ENCODE measurements at places on chromosomes 16 and 17.
A peak's percentile ranks its signal among the peaks of the same experiment; 100 is the strongest.

GRCh38 chr17:40041196-40041595 is 13.0 kb downstream of the MED24 start:
- no peak for DNase-seq

DNA sequence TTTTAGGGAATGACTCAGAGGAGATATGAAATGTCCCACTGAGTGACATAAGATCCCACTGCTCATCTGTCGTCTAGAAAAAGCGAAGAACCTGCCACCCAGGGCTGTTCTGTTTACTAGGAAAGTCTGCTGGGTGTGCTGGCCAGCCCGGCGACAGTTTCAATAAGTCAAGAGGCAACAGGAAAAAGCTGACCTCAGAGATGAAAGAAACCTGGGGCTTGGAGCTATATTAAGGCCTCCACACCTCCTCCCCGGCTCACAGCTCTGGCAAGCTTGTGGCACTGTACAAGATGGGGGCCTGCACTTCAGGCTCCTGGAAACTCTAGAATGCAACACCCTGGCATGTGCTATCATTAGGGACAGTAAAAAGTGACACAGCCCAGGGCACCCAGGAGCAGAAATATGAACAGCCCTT is 10.6 kb downstream of the ZFHX3 start:
- DNase-seq: peak; percentile 57

- no peak for DNase-seq
These were observed 581.5 kb upstream of the CA10 start for GRCh38 chr17:52740006-52740405.

DNA sequence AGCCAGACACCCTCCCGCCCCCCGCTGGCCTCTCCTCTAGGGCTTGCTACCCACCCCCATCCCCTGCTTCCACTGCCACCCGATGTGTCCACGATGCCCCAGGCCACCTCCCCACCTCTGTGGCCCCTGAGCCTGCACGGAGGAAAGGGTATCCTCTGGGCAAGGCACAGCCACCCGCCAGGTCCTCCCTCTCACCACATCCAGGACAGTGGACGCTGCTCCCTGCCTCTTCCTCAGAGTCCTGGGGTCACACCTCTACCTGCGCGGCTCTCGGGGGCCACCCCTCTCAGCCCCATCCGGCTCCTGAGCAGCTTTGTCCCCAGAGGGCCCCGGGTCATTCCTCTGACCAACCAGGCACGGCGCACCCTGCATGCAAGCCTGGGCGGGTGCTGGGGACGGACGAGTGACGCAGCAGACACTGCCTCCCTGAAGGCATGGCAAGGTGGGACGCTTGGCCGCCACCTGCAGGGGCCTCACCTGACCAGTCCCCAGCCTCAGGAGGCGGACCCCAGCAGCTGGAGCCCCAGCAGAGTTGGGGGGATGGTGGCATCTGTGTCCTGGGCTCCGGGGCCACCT is 24.8 kb downstream of the FLYWCH1 start:
- no peak for DNase-seq

- DNase-seq: no peak
These were observed 40.6 kb downstream of the SNX11 start for GRCh38 chr17:48148029-48148770.

- no peak for DNase-seq
These were observed 29.3 kb downstream of the DYNLRB2 start for GRCh38 chr16:80570106-80570478.

GRCh38 chr17:33057564-33057963 is 65.9 kb downstream of the SPACA3 start:
- DNase-seq: no peak

- DNase-seq: no peak
These were observed 2.9 kb downstream of the STARD3 start for GRCh38 chr17:39639566-39640458.

DNA sequence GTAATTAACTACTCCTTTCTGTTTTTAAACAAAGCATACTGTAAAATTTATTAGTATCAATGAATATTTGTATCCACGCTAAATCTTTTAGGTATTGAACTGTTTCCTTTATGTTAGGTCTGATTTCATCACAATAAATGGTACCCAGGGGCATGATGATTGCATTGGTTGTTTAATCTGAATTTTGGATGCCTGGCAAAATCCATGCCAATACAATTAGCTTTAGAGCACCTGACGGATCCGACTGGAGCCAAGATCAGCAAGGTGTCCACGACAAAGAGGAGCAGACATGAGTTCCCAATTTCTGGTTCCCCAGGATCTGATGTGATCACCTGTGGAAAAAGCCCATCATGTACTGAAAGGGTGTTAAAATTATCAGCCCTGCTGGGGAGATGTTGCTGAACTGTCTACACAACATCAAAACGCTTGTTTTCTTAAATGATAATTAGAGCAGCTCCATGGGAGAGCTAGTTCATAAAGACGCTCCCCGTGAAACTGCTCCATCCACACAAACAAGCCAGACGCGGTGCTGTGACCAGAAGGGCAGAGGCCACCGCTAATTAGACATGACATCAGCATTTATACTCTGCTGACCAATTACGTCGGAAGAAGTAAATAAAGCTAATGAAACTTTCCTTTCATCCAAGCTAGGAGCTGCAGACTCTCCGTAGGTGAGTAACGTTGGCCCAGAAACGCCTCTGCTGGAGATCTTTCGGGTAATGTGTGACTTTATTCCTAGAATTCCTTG is 151.7 kb downstream of the CPPED1 start:
- DNase-seq: no peak

DNA sequence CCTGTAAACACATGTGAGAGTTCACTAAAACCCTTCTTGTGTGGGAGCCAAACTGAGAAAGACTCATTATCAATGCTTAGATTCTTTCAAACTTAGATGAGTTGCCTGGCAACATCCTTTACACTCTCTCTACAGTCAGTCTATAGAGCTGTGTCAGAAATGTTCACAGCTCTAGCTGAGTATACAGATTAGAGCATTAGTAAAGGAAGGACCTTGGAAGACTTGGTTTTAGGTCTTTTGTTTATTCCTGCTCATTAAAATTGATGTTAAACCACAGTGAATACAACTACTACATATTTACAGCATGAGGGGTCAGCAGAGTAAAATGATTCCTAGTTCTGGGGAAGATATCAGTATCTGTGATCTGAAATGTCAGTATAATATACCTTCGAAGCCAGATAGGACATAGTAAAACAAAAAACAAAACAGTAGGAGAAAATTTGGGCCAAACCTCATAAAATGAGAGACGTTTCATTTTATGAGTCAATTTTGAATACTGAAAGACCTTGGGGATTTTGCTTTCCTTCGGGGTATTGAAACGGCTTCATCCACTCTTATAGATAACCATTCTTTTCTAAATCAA is 186.0 kb downstream of the TANC2 start:
- DNase-seq: peak; percentile 49

DNA sequence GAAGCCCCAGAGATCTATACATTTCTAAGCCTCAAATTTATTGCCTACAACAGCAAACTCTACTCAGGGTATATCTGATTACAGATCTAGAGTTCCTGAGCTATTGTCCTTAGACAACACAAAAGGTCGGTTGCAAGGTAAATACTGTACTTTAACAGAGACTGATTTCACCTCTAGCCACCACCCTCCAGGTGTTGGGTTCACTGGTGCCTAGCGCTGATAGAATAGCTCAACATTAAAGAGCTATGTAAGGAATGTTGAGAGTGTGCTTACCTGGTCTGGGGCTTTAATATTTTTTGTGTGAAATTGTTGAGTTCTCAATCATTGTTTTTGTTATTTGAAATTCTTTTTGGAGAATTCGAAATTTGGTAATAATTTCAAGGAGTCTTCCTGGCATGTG is 277.0 kb upstream of the PSMD7 start:
- DNase-seq: no peak

DNA sequence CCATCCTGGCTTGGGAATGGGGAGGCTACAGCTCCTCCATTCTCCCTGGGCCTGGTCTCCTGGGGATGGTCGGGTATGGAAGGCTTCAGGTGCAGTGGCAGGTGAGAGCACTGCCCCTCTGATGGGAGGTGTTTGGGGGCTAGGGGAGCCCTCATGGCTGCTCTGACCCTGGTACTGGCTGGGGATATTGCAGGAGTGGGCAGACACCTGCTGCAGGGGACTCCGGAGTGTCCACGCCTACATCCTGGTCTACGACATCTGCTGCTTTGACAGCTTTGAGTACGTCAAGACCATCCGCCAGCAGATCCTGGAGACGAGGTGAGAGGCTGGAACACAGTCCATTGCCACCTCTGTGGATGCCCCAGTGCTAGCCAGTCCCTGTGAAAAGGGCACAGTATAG is 8.8 kb downstream of the RASL10B start:
- no peak for DNase-seq

- DNase-seq: peak; percentile 75
These were observed at the start of gene PMP22 for GRCh38 chr17:15265131-15265530. Gene PMP22, minus strand, starts transcription at chr17:15265326. Its CDS starts 4,599 bp downstream, at chr17:15260727.

DNA sequence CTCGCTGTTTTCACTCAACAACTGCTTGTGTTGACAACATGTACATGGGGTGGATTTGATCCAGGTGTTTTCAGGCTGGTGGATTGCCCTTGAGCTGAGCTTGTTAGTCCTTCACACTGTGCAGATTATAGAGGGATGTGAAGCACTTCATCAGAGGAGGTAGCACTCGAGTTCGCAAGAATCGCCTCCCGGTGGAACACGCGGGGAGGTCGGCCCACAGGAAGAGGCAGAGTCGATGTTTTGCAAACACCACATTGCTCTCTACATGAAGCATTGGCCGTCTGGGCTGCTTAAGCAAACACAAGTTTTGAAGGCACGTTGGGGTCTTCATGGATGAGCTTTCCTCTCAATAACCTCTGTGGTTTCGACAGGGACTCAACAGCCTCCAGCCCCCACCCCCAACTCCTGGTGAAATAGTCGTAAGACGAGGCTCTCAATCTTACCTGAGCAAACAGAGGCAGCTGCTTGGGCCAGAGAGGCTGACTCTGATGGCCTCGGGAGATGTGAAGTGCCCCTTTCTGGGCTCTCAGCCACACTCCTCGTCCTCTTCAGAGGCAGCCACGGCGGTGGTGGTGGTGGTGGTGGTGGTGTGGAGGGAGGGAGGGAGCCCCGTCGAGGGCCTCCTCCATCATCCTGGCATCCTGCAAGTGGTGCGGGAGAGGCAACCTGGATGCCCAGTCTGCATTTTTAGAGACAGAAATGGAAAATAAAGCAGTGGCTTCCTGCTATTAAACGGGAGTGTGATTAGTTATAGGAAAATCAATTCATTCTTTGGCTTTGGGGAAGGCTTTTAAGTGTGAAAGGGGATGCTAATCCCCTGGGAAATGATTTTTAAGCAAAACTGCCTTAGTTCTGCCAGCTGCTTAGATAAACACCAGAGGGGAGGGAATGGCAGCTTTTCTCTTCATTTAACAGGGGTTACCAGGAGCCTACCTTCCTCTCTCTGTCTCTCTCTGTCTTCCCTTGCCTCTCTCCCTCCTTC is 552.5 kb upstream of the EEF2KMT start:
- no peak for DNase-seq

DNA sequence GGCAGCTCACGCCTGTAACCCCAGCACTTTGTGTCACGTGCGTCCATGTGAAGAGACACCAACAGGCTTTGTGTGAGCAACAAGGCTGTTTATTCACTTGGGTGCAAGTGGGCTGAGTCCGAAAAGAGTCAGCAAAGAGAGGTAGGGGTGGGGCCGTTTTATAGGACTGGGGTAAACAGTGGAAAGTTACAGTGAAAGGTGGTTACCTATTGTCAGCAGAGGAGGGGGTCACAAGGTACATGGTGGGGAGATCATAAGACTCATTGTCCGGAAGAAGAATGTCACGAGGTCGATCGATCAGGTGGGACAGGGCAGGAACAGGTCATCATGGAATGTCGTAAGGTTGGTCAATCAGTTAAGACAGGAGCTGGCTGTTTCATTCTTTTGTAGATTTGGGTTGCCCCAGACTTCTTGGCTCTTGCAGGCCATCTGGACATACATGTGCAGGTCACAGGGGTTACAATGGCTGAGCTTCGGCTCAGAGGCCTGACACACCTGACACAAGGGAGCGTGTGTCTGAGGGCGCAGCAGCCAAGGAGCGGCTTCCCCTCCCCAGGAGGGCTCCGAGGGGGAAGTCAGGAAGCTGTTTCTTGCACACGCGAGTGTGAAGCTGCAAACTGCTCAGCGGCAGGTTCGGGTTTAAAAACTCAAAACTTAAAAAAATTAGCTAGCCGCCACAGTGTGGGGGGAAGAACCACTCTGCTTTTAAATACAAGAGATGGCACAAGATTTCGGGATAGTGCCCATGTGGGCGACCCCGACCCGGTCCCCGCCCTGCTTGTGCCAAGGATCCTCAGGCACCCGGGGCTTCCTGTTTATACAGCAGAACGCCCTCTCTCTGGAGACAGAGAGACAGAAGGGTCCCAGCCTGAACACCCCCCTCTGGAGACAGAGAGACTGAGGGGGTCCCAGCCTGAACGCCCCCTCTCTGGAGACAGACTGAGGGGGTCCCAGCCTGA is 12.4 kb upstream of the TEX19 start:
- DNase-seq: no peak

GRCh38 chr17:66299711-66300110 is 2.7 kb upstream of the PRKCA start:
- DNase-seq: no peak
